ENCODE measurements at places on chromosomes 7 and 10. TPM values are rescaled to one million over a fixed set of nuclear protein-coding genes. Genes with fewer than 3 reads are reported as not detected.

The PON1 gene
- 2.3 TPM for total RNA-seq

The PIP gene
- total RNA-seq, result not detected

The CCL26 gene
- total RNA-seq, result not detected

The CTNNA3 gene
- total RNA-seq, result 1.7 TPM

The FAM25A gene
- not detected for total RNA-seq

Measured in progenitor cell of endocrine pancreas (in vitro differentiated cells).